ENCODE measurements at places on chromosomes 4 and X.
A peak's percentile ranks its signal among the peaks of the same experiment; 100 is the strongest.

- DNase-seq: peak; percentile 57
Observed at GRCh38 chr4:6019316-6020263, 1.4 kb upstream of the C4orf50 start.

DNA sequence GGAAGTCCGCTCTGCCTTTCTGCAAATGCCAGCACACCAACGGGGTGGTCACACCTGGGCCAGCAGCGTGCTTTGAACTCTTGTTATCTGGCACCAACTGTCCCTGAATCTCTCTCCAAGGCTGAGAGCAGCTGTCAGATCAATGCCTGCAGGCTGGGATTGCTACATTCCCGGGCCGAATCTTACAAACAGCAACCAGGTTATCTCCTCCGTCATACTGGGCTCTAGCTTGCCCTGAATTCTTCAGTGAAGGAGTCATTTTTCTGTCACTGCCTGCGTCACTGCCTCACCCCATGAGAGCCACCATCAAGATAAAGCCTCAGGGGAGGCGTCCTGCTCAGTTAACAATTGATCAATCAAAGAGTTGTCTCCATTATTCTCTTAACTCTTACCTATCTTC is 329.4 kb upstream of the PPARGC1A start:
- DNase-seq: no peak

DNA sequence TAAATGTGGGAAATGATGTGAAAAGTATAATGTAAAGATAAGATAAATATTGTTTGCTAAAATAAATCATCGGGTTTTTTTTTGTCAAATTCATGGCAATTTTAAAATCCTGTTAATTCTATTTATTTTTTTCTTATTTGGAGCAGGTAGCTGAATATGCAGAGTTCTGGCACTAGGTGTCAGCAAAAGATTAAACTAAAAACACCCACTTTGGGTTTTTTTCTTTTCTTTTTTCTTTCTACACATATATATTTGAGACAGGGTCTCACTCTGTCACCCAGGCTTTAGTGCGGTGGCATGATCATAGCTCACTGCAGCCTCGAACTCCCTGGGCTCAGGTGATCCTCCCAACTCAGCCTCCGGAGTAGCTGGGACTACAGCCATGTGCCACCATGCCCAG is 6.9 kb upstream of the RAP2C start:
- no peak for DNase-seq

DNA sequence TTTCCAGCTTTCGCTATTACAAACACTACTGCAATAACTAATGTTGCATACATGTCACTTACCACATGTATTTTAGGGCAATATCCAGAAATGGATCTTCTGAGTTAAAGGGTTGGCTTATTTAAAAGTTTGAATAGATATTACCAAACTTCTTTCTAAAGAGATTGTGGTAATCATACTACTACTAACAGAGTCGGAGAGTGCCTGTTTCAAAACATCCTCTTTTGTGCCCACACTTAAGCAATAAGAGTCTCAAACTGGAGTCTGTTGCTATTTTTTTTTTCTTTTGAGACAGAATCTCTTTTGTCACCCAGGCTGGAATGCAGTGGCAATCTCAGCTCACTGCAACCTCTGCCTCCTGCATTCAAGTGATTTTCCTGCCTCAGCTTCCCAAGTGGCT is 35.8 kb downstream of the FGFBP1 start:
- no peak for DNase-seq

DNA sequence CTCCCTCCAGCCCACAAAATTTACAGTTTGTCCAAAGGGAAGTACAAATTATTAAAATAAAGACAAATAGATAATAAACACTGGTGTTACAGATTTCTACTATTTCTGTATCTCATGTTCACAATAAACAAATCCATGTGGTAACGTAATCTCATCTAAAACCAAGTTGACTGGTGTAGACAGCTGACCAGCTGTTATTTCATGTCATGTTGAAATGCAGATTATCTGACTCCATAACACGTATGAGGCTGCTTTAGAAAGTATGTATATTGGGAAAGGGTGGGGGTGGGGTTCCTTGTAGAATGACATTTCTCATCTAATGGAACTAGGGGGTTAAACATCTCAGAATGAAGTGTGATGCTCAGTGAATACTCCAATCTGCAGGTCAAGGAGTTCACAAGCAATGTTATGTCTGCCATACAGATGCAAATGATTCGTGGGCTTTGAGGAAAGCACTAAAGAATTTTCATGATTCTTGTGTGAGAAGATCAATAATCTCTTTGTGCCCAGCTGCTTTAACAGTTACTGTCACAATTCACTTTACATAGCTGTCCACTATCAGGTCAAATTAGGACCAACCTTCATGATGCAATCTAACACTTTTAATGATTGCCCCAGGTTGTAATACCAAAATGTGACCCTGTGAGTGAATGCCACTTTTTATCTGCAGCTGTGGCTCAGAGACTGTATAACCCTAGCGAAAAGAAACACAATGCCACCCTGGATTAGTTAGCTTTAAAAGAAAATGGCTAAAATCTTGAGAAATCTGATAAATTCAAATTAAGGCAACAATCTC is 114.0 kb downstream of the ENOX2 start:
- DNase-seq: no peak

DNA sequence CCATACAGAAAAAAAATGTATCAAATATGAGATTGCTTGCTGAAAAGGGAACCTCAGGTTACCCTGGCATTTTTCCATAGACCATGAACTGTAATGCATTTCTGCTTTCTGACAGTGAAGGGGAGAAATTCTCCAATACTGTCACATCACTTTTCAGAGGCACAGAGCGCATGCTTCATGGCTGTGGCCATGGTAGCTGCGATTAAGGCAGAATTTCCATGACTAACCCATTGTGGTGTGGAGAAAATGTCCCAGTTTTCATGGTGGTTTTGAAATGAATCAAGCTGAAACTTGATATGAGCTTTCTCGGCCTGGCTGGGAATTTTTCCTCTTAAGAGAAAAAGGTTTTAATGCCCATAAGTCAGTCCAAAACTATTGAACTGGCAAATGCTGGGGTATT is 39.5 kb upstream of the MAP3K15 start:
- no peak for DNase-seq

DNA sequence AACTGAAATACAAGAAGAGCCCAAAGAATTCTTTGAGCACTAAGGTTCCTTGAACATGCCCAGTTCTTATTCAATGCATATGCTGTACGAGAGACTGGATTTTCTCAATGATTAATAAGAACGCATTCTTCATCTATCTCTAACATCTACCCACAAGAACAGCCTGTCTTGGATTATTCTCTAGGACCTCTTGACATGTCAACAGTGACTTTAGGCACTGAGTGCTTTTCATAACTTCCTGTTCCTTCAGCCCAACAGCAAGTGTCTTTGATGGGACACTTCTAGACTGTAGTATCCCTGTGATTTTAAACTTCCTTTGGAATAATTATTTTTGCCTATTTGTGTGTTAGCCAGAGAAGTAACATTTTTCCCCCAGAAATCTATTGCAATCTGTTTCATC is 69.3 kb downstream of the OPHN1 start:
- DNase-seq: no peak

GRCh38 chr4:138911909-138912703 is 103.5 kb upstream of the NOCT start:
- no peak for DNase-seq

DNA sequence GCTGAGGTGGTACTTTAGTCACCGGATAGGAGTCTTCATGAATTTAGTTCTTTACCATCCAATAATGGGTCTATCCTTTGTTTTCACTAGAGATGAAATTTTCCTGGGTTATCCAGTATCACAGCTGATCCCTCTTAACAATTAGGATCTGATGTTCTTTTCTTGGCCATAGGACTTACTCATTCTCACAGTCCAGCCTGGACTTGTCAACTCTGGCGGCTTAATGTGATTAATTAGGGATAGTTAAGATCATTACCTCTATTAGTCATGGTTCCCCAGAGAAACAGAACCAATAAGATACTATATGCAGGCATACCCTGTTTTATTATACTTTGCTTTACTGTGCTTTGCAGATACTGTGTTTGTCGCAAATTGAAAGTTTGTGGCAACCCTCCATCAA is 272.7 kb upstream of the FAT4 start:
- no peak for DNase-seq

DNA sequence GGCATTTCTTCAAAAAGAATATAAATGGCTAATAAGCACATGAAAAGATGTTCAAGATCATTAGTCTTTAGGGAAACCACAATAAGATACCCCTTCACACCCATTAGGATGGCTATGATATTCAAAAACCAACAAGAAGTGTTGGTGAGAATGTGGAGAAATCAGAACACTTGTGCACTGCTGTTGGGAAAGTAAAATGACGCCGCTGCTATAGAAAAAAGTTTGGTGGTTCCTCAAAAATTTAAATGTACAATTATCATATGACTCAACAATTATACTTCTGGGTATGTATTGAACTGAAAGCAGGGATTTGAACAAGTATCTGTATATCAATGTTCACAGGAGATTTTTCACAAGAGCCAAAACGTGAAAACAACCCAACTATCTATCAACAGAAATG is 29.4 kb upstream of the NEUROG2 start:
- no peak for DNase-seq

DNA sequence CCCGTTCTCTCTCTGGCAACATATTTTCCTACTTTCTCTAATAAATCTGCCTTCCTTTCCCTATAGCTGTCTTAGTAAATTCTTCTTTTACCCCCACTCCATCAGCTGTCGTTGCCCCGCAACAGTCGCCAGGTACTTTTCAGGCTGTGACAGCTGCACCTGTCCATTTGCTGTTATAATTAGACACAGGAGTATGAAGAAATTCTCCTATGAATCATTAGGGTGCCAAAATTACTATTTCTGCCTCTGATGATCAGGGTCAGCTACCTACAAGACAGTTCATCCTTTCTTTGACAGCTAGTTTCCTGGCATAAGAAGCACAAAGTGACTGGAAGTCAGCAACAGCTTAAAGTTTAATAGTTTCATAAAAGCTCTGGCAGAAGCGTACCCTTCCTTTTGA is 19.5 kb upstream of the GALNTL6 start:
- DNase-seq: no peak

GRCh38 chr4:71648923-71649322 is 135.0 kb downstream of the GC start:
- no peak for DNase-seq

GRCh38 chr4:59126159-59126558 is 2016.0 kb upstream of the IGFBP7 start:
- no peak for DNase-seq

DNA sequence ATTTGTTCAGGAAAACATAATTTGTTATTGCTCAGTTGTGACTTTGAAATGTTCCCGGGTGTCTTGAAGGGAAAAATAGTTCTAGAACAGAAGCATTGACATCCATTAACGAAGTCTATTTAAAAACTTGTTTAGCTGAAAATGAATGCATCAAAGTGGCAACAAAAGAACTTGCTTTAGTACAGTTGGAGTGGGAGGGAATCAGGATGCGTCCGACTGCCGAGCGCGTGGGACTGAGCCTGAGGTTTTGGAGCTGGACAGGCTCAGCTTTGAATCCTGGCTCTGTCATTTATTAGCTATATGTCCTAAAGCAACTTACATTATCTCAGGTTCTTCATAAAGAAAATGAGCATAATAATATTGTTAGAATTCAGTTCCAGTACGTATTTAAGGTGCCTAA is 9.0 kb upstream of the ERVMER34-1 start:
- DNase-seq: no peak

- no peak for DNase-seq
Observed at GRCh38 chrX:111262086-111262485, 8.2 kb downstream of the CAPN6 start.

- peak; percentile 21 for DNase-seq
Observed at GRCh38 chrX:54530357-54530900, 410 bp downstream of the GNL3L start.
